ENCODE measurements at places on chromosomes 2 and 18. TPM values are rescaled to one million over a fixed set of nuclear protein-coding genes. Genes with fewer than 3 reads are reported as not detected.

The SLC30A3 gene
- total RNA-seq: 0.31 TPM

The SERPINB12 gene
- total RNA-seq: not detected

The BOLL gene
- total RNA-seq: not detected

GRCh38 chr2:133947057-133947456 is 306.8 kb upstream of the MGAT5 start:
- H3K36me3 ChIP-seq: no peaks in the 10 kb centered on the region
- H3K27ac ChIP-seq: no peak overlapping the region
- H3K4me3 ChIP-seq: no peak overlapping the region
- no peak for DNase-seq

GRCh38 chr18:66575263-66575662 is 28.6 kb downstream of the CDH19 start:
- DNase-seq: no peak
- H3K36me3 ChIP-seq: no peaks in the 10 kb centered on the region
- no peak overlapping the region for H3K4me3 ChIP-seq
- H3K4me1 ChIP-seq: no peaks in the 10 kb centered on the region
- H3K27ac ChIP-seq: no peak overlapping the region

DNA sequence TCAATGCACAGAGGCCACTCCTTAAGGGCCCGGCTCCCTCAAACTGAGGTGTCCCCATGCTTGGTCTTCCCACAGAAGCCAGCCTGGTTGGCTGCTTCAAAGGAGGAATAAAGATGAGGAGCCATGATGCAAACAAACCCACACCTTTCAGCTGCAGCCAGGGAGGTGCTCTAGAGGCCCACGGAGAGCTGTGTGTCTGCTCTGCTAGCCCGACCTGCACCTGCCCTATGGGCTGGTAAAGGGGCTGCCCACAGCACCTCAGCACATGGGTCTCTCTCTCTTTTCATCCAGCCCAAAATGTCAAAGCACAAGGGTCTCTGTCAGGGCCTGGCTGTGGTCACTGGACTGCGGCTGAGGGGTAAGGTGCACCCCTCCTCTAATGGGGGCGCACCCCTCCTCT is 132.1 kb downstream of the MSH2 start:
- no peaks in the 10 kb centered on the region for H3K27me3 ChIP-seq
- H3K4me1 ChIP-seq: no peaks in the 10 kb centered on the region
- no peak overlapping the region for H3K27ac ChIP-seq

All from kidney (tissue), 22 donors.